Thoracic aorta (tissue), 2 donors: ENCODE measurements at places on chromosomes 3 and 15. TPM values are rescaled to one million over a fixed set of nuclear protein-coding genes. Genes with fewer than 3 reads are reported as not detected.
A peak's percentile ranks its signal among the peaks of the same experiment; 100 is the strongest.

- DNase-seq: no peak
Observed at GRCh38 chr3:102473648-102474047, 38.8 kb downstream of the ZPLD1 start.

DNA sequence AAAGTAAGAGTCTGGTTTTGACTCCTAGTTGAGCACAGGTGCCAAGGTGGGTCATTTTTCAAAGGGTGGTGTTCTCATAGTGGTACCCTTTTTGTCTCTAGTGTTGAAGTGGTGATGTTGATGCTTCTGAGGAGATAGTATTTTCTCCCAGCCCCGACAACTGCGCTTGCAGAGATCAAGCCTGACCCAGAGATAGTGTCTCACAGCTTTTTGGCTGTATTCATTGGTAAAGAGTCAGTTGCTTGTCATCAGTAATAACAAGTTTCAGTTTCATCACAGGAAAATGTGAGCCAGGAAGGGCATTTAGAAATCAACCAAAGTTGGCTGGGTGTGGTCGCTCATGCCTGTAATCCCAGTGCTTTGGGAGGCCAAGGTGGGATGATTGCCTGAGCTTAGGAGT lies 139.3 kb downstream of the NFKBIZ start:
- DNase-seq: no peak

DNA sequence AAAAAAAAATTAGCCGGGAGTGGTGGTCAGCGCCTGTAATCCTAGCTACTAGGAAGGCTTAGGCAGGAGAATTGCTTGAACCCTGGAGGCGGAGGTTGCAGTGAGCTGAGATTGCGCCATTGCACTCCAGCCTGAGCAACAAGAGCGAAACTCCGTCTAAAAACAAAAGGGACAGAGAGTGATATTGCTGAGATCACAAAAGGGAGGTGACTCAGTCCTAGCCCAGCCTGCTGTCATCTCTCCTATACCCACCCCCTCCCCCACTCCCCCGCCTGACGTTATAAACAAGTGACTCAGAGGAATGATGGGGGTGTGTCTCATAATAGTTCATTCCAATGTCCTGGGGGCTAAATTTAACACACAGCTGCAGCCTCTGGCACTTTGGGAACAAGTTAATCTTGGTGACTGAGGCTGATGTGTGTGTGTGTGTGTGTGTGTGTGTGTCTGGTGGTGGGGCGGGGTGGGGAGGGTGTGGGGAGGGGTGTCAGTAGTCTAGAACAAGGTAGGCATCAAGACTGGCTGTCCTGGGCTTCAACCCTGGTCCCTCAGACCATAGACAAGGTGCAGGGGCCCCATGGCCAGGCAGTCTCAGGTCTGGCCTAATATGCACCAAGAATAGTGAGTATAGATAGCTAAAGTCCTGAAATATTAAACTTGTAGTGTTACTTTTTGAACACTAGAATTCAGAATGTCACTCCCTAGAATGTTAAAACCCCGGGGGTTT lies 1.3 kb upstream of the KLHL40 start:
- peak; percentile 94 for DNase-seq

GRCh38 chr3:172135820-172136219 lies 96.4 kb downstream of the FNDC3B start:
- DNase-seq: no peak

GRCh38 chr3:96071097-96071496 lies 743.3 kb upstream of the EPHA6 start:
- DNase-seq: no peak

The MAP1A gene
- 29.8 TPM for total RNA-seq

- DNase-seq: no peak
Observed at GRCh38 chr3:20401253-20401652, 215.2 kb upstream of the SGO1 start.

DNA sequence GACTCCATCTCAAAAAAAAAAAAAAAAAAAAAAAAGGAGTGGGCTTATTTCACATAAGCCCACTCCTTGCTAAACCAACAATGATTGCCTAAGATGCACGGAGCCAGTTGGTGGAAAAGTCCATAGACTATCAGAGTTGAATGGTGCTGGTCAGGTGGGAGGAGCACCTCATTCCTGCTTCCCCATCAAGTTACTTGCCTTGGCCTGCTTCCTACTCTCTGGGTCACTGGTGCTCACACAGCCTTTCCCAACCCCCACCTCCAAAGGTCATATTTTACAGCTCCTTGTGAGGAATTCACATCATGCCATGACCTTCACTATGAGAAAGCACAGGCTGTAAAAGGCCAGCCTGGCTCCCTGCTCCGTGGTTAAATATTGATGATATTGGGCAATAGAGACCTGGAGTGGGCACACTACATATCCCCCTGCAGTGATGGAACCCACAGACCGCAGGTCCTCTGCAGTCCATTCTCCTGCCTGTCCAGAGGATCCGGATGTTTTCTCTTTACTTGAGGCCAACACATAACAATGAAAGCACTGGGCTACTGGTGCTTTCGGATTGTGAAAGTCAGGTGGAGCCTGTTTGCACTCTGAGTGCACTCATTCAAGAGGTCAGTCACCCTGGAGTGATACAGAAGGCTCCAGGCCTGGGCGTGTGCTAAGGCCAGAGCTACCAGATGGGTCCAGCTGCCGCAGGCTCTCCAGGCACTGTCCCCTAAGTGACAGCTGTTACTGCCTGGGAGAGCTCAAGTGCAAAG lies at the start of gene SLC51B:
SLC51B (plus strand) TSS at position 664 of the 758 bp plus-strand sequence. CDS start 4,618 bp downstream, outside the sequence.
- DNase-seq: no peak

GRCh38 chr3:149512073-149512782 lies 37.7 kb downstream of the TM4SF4 start:
- no peak for DNase-seq

DNA sequence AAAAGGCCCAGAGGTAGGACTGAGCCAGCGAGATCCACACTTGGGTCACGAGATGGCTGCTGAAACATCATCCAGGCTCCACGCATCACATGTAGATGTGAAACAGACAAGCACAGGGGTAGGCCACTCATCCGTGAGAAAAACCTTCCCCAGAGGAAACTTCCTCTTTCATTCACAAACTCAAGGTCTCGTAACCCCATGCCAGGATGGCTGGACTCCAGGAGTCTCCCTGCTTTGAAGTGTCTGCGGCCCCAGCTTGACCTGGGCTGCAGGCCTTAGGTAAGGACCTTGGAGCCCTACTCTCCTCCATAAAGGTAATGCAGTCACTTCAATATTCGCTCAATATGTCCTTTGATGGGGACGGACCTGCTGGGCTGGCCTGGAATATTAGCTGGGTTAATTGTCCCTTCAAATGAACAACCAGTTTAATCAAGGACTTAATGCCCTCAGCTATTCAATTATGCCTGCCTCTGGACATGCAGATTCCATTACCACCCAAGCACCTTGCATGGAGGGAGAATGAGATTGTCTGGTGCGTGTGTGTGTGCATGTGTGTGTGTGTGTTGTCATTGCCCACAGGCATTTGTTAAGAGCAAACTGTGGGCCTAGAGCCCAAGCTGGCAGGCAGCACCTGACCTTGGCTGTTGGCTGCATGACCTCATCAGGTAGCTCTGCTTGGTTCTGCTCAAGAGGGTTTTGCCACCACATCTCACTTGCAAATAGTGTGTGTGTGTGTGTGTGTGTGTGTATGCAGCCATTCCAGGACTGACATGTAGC lies 186.9 kb upstream of the TLE3 start:
- no peak for DNase-seq

DNA sequence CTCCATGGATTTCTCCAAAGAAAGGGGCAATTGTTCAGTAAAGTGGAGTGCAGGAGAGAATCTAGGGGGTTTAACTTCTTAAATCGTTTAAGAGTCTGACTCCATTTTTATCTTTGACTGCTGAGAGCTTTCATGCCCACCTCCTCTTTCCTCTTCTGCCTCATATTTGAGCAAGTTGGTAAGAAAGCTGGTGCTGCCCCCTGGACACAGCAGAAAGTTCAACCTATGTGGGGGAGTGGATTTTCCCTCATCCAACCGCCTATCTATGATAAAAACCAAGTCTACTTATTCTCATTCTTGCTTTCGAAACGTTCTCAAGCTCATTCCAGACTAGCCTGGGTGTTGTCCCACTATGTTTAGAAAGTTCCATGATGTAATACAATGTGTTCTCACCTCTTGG lies 26.0 kb downstream of the HHLA2 start:
- no peak for DNase-seq

The ZNF501 gene
- total RNA-seq: 3.6 TPM

GRCh38 chr3:191369616-191370010 lies 39.3 kb upstream of the UTS2B start:
- no peak for DNase-seq

The NLGN1 gene
- 17.8 TPM for total RNA-seq

GRCh38 chr3:66398228-66399025 lies 102.4 kb downstream of the LRIG1 start:
- DNase-seq: no peak

GRCh38 chr3:36215241-36215640 lies 165.1 kb upstream of the STAC start:
- DNase-seq: no peak

The EPHB1 gene
- 0.71 TPM for total RNA-seq

DNA sequence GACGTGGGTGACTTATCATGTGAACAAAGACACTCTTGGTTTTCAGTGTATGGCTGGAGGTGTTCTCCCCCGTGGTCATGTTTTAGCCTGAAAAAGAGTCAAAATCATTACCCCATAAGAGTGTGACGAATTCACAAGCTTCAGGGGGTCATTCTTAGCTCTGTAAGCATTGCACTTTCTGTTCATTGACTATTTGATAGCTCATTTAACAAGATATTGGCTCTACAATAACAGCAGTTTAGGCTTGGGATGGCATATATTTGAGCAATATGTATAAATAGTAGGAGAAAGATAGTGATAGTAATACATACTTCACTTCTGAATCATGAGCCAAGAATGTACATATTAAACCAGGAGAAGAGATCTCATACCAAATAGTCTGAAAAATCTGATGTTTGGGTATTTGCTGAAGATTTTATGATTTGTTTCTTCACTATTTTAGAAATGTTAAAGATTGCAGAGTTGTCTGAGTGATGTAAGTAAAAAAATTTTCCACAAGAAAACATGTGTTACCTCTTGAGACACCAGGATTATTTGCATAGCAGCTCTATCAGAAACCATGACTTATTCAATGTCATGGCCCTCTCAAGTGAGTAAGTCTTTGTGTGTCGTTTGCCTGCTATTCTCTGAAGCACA lies 996.0 kb downstream of the OTOL1 start:
- DNase-seq: no peak

GRCh38 chr15:67033012-67033411 lies 32.4 kb upstream of the SMAD3 start:
- no peak for DNase-seq

The ITGB5 gene
- 576 TPM for total RNA-seq

- no peak for DNase-seq
Observed at GRCh38 chr3:13715167-13715954, 164.5 kb downstream of the WNT7A start.

- no peak for DNase-seq
Observed at GRCh38 chr15:98433346-98433745, 215.0 kb upstream of the IGF1R start.

The RAP2B gene
- total RNA-seq: 18.1 TPM

DNA sequence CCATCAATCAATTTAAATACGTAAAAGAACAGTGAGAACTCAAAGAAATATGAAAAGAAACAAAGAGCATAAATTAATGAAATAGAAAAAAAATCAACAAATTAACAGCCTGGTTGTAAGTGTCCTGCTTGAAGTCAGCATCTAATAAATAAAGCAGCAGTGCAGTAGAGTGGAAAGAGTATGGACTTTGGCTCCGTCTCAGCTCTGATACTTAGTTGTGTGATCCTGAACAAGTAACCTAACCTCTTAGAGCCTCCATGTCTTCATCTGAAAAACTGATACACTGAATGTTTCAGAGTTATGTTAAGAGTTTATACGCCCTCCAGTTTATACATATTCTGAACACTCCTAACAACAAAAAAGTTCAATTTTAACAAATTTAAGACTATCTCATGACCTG lies 44.6 kb downstream of the TFDP2 start:
- DNase-seq: no peak

The CALML4 gene
- total RNA-seq: 7.7 TPM

DNA sequence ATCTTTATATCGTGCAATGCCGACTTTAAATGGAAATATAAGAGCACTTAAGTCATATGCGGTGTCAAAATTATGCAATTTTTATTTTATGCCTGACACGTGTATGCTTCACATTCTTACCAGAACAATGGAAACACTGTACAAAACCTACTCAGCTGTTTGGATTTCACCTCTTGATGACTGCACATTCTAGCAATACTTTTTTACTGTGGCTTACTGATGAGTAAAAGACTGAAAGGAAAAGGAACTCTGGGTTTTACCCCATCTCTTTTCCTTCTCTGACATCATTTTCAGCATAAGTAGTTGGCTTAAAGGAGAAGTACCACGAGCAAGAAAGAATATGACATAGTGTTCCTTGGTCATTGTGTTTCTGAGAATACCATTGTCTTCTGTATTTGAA lies 142.8 kb downstream of the POLR2M start:
- DNase-seq: no peak

The RYR3 gene
- total RNA-seq: 40.1 TPM

The TGFBR2 gene
- 250 TPM for total RNA-seq

DNA sequence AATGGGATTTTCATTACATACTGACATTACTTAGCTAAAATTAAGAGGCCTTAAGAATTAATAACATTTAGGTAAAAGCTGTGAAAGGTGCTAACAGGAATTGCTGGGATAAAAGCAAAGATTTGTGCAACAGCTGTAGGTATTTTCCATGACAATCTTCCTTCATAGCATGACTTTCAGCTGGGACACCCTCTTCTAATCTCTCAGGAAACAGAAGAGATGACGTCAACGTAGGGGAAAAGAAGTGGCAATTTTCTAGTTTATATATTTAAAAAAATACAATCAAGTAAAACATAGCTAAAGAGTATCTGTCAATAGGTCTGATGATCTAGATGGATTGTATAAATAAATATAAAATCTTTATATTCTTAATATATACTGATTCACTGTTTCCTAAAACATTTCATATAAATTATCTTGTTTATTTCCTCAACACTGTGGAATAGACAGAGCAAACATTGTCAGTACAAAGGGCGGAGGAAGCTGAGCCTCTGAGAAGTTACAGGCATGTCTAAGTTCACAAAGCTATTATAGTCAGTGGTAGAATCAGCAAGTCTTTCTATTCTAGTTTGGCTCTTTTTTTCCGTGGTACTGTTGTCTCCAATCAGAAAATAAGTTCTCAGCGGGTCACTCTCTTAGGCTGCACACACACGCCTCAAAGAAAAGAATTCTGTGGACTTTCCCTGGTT lies 217.0 kb downstream of the P3H2 start:
- DNase-seq: no peak

- no peak for DNase-seq
Observed at GRCh38 chr3:188294113-188294512, 140.2 kb downstream of the LPP start.

GRCh38 chr3:45552794-45553371 lies 41.7 kb upstream of the LIMD1 start:
- DNase-seq: no peak

The USP50 gene
- total RNA-seq: not detected

The CHRD gene
- total RNA-seq: 19.5 TPM

The HYAL1 gene
- total RNA-seq: 5.8 TPM

GRCh38 chr3:185552358-185552877 lies at the start of gene LIPH:
TSS of gene LIPH (minus strand) at chr3:185552588. CDS start at chr3:185552471, 117 bp downstream.
- DNase-seq: no peak

DNA sequence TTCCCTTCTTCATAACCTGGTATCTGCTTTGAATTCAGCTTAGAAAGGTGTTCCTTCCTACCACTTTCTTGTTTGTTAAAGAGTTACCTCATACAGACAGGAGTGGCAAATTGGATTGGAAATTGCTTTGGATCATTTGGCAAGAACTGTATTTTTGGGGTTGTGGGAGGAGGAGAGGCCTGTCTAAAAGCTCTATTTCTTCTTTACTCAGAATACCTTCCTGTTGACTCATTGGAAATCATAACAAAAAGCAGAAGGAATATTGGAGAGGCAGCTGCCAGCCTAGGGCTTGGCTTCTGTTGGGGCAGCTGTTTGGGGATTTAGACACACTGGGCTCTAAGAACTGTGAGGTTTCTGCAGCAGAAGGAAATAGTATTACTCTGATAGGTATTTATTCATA lies 14.2 kb downstream of the IQGAP1 start:
- DNase-seq: no peak
